ENCODE measurements at places on chromosomes 2 and 18.

GRCh38 chr2:119480718-119481142 lies 43.6 kb downstream of the SCTR start:
- DNase-seq, result no peak

DNA sequence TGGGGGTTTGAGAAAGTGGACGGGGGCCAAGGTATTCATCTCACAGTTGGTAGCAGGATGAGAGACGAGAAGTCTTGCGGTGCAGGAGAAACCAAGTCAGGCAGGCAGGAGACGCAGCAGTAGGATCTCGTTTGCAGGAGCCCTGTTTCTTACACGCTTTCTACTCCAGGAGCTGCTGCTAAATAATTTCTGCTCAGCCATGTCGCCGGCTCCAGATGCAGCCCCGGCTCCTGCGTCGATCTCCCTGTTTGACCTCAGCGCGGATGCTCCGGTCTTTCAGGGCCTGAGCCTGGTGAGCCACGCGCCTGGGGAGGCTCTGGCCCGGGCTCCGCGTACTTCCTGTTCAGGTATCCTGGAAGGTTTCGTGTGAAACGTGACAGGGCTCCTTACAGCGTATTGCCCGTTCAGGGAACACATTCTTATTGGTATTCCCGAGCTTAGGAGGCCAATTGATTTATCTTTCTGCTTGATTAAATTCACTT lies 494 bp downstream of the ANKZF1 start:
- DNase-seq, result peak; percentile 13

DNA sequence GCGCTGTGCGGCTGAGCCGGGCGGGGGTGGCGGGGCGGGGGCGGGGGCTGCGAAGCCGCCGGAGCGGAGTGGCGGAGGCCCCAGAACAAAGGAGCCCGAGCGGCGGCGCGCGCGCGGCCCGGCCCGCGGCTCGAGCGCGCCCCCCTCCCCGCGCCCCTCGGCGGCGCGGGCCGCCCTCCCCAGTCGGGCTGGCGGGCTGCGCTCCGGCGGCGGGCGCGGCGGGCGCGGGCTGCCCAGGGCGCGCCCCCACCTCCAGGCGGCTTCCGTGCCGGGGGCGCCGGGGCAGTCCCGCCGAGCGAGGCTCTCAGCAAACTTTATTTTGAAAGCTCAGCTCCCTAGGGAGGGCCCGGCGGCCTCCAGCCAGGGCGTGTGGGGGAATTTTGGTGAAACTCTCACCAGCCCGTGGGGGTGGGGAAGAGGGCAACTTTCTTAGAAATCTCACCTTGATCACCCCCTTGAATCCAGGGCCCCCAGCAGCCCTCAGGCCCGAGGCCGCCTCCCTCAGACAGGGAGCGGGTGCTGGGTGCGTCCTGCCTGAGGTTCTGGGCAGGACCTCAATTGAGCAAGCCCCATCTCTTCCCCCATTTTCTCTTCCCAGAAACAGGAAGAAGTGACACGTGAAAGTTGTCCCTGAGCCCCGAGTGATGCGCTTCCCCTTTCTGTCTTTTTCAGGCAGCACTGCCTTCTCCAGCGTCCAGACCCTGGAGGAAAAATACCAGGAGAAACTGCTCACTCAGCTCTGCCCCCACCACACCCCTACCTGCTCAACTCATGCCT lies 786 bp downstream of the TET3 start:
- DNase-seq, result peak; percentile 83

GRCh38 chr2:17181051-17181752 lies 337.0 kb downstream of the RAD51AP2 start:
- DNase-seq, result no peak

DNA sequence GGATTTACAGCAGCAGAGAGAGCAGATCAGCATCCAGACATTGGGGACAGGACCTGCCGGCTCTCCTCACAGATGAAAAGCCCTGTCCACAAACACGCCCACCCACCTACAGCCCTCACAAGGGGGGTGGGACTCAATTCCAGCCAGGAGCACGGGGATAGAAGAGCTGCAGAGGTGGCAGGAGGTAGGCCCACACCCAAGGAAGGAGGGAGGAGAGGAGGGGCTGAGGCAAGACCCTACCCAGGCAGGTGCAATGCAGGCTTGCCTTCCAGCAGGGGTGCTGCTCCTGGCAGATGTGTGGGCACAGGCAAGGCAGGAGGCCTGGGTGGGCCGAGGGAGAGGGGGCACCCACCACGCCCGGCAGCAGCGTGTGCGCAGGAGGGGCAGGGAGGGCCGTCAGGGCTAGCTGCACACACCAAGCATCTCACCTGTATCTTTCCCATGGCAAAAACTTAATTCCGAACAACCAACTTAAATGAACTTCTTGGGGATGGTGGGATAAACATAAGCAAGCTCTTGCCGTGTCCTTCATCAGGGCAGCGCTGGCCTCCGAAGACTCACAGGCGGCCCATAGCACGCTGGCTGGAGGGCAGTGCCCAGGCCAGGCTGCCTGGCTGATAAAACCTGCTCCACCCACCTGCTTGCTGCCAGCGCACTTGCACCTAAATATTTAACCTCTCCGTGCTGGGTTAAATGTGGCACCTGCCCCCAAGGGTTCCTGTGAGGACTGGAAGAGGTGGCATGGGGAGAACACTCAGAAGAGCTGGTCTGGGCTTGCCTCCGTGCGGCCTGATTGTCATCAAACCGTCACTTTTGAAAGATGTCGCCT lies 219.5 kb downstream of the HDAC4 start:
- no peak for DNase-seq

DNA sequence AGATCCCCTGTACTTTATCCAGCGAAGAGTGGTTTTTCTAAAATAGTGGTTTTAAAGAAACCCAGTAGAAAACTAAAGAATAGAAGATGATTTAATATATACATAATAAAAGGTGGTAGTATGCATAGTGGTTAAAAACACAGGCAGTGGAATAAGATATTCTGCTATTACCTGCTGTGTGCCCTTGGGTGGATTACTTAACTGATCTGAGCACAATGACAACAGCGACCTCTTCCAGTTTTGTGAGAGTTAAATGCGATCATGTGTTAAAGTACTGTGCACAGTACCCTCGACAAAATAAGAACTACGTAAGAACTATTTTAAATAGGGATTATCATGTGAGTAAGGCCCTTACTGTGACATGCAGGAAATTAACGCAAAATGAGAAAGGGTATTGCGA lies 30.0 kb upstream of the CHMP1B start:
- DNase-seq, result no peak

GRCh38 chr18:78980279-78980771 lies 707 bp downstream of the SALL3 start:
- DNase-seq, result no peak

All from stimulated activated CD4-positive, alpha-beta T cell treated with anti-CD3 and anti-CD28 coated beads, Interleukin-4, amount 100 ng/mL, for 4 hours (primary cell).